ENCODE measurements at places on chromosomes 16 and 17.

- DNase-seq = no peak
Measured at GRCh38 chr17:77959926-77960521, 1.5 kb downstream of the TNRC6C start.

DNA sequence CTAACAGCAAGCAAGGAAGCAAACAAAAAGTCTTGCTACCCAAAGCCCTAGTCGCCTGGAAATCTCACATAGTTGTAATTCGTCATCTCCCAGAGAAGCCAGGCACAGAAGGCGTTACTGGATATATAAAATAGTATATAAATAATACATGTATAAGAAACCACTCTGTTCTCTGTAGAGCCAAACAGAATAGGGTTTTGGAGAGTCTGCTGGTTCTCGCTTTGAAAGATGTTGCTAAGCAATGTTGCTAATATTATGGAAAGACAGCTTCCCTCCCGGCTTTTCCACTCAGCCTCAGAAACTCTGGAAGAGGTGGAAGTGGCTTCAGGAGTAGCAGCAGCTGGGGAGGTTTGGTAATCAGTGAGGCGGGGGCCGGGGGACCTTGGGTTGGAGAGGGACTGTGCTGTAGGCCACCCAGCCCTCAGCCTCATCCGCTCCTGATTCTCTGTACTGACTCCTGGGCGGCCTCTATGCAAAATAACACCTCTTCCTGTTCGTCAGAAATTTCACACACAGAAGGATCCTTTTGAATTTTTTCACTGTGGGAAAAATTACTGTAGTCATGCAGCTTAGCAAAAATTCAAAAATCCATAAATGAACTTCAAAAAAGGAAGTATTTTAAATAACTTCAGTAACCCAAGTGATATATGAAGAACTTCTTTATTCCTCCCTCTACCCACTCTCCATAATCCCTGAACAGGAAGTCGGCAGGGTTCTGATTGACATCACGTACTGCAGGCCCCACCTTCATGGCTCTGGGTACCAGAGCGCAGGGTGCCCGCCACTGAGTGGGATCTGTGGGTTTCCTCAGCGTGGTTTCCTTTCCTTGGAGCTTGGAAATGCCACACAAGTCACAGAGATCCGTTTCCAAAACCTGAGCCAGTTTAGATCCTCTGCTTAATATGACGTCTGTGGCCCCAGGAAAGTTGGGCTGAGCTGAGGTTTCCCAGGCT is 51.4 kb downstream of the RAP1GAP2 start:
- no peak for DNase-seq

GRCh38 chr17:2901582-2901981 is 105.3 kb downstream of the RAP1GAP2 start:
- DNase-seq = no peak

DNA sequence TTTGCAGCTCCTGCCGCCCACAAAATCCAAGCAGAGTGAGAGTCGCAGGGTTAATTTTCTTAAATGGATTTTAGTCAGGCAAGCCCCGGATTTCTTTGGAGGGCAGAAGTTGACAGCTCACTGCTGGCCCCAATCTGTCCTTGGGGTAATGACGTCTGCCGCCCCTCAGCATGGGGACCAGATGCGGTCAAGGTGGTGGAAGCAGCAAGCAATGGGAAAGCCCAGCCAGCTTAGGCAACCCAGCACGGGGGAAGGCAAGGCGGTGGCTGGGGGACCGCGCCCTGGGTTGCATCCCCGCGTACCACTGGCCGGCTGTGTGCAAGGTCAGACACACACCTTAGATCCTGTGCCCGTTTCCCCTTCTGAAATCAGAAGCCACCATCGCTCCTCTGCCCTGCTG is 321.7 kb downstream of the C16orf95 start:
- no peak for DNase-seq
